ENCODE measurements at places on chromosomes 7 and 10. TPM values are rescaled to one million over a fixed set of nuclear protein-coding genes. Genes with fewer than 3 reads are reported as not detected.
A peak's percentile ranks its signal among the peaks of the same experiment; 100 is the strongest.

Gene TMEM178B
- polyA plus RNA-seq = 1.1 TPM

GRCh38 chr7:158044482-158044823, 543.2 kb downstream of the PTPRN2 start:
- no peak for DNase-seq

- DNase-seq = no peak
These were observed 134.9 kb upstream of the ZNF438 start for GRCh38 chr10:31166606-31167005.

Gene PLA2G12B
- not detected for polyA plus RNA-seq

Gene RNF32
- polyA plus RNA-seq = 1.8 TPM

GRCh38 chr7:144545330-144545729, 141.8 kb upstream of the NOBOX start:
- no peak for DNase-seq

GRCh38 chr10:22931948-22932347, 4.1 kb downstream of the ARMC3 start:
- no peak for DNase-seq

DNA sequence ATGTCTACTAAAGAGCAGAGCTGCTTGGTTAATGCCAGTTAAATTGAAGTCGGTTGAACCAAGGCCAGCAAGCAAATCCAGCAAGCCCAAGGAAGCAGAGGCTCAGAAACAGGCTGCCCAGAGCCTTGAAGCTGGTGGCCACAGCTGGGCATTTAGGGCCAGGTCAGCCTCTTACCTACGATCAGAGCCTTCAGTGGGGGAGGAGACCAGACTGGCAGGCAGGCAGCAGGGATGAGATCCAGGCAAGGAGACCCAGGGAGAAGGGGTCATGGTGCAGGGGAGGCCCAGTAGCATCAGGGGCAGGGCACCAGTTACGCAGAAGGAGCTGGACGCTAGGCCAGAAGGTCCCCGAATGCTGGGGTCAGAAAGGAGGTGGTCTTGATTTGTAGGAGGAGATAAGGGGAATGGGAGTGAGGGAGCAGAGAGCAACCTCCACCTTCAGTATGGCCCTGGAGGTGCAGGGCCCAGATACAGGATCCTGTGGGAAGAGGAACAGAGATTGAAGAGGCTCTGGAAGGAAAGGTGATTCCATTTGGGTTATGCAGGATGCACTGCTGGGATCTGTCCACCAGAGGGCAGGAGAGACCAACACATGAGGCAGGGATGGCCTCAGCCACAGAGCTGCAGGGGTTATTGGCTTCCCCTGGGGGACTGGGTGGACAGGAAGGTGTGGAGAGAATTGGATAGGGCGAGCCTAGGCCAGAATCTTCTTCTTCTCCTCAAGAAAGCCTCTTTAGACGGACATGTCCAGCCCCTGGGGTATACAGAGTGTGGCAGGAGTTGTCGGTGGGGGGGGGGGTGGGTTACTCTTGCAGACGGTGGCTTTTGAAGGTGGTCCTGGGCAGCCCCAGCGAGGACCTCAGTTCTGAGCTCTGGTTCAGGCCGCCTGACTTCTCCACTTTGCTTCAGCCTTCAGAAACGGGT, 132.6 kb upstream of the PODXL start:
- peak; percentile 94 for DNase-seq

DNA sequence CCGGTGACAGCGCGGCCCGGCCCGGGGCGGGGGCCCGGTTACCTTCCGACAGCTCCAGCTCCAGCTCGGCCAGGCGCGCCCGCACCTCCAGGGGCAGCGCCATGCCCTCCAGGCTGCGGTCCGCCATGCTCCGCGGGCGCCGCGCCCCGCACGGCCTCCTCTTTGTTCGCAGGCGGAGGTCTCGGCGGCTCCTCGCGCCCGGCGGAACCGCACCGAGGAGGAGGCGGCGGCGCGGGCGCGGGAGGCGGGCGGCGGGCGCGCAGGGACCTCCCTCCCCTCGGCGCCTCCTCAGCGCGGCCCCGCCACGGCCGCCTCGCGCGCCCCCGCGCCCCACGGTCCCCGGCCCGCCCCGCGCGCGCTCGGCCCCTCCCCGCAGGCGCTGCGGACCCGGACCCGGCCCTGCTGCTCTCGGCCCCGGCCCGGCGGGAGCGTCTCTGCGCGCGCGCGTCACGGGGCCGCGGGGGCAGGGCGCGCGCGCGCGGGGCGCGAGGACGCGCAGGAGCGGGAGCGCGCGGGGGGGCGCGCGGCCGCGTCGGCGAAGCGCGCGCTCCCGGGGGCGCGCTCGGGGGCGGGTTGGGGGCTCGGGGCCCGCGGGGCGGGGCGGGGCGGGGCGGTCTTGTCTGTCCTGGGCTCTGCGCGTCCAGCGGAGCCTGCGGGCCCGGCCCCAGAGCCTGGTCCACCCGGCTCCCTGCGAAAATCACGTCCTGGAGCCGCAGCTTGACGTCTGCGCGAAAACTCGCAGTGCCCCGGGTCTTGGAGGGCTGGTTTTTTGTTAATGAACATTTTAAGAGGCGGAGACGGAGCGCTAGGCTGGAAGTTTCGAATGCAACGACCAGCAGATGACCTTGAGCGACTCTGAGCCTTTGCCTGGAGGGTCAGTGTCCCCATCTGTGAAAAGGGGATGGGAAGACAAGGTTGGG, at the start of gene DIP2C:
DIP2C (minus strand) TSS at position 217 of the 920 bp plus-strand sequence; CDS start at position 127, 90 bp downstream.
- DNase-seq = peak; percentile 83

GRCh38 chr7:13878154-13878553, 111.3 kb downstream of the ETV1 start:
- no peak for DNase-seq

- DNase-seq = peak; percentile 31
These were observed 27.3 kb upstream of the MRC1 start for GRCh38 chr10:17781856-17782255.

DNA sequence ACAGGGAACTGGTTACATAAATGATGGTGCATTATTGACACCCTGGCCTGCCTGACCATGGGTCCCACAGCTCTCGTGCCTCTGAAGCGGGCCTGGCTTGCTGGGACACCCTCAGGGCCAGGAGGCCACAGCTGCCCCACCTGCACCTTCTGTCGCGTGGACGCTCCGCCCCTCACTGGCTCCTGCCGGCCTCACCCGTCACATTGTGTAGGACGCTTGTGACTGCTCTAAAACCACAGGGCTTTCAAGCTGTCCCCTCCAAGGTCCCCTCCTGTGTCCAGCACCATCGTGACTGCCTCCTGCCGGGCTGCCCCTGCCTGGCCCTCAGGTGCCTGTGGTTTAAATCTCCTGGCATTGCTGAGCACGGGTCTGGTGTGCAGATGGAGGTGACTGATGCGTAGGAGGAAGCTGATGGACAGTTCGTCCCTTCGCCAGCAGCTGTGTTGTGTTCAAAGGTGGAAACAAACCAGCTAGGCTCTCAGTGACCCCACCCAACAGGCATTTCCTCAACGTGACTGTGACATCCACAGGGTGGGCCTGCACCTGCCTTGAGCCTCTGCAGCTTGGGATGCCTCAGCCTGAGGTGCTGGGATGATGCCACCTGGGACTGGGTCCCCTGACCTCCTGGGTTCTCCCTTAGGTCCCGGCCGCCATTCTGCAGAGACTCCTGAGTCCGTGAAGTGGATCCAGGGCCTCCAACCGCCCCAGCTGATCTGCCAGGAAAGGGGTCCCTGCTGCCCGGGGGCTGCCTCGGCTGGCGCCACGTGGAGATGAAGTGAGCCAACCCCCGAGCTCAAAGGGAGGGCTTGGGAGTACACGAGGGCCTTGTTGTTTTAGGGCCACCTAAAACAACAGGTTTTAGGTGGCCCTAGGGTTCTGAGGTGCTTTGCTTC, 148.5 kb downstream of the WDR37 start:
- no peak for DNase-seq

GRCh38 chr10:101310529-101311184, 43.3 kb upstream of the BTRC start:
- no peak for DNase-seq

GRCh38 chr10:116444527-116445142, 17.0 kb downstream of the PNLIPRP3 start:
- peak; percentile 20 for DNase-seq

DNA sequence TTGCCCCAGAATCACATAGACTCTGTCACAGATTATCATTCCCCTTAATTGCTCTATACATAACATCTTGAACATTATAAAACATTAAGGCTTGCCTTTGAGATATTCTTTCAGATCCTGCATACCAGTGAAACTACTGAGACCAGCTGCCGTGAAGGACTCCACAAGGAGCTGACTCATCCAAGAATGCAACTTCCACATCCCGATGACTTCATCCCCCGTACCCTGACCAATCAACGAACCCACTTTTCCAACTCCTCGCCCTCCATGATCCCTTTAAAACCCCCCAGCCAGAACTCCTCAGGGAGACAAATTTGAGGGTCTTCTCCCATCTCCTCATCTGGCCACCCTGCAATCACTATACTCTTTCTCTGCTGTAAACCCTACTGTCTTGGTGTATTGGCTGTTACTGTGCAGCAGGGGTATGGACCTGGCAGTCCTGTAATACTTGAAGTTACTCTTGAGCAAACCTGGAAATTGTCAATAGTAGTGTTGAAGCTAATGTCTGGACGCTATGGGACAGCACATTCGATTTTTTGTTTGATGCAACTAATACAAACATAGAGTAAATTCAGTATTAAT, 49.8 kb downstream of the HTR5A start:
- no peak for DNase-seq

- DNase-seq = peak; percentile 57
These were observed 19.7 kb downstream of the AHR start for GRCh38 chr7:17318146-17318545.

GRCh38 chr10:75825661-75826060, 394.2 kb downstream of the LRMDA start:
- DNase-seq = no peak

DNA sequence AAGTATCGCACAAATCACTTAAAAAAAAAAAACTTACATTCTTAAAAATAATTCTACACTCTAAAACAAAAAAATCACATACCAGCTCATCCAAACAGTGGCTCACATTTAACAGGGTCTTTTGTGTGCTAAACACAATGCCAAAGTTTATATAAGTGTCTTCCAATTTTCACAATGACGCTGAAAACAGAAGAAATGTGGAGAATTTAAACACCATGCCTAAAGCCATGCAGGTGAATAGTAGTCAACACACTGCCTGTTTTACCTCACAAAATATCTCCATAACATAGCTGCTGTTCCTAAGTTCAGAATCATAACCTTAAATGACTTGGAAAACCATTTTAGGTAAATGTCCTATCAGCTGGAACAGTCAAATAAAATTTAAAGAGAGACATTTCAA, 55.0 kb downstream of the GRB10 start:
- no peak for DNase-seq

Gene CNPY1
- not detected for polyA plus RNA-seq

GRCh38 chr7:100493476-100494264, 9.9 kb downstream of the NYAP1 start:
- no peak for DNase-seq

Gene TRUB1
- 19.9 TPM for polyA plus RNA-seq

Gene KLF6
- 31.9 TPM for polyA plus RNA-seq

- no peak for DNase-seq
These were observed 35.5 kb downstream of the ARL4A start for GRCh38 chr7:12722636-12723605.

DNA sequence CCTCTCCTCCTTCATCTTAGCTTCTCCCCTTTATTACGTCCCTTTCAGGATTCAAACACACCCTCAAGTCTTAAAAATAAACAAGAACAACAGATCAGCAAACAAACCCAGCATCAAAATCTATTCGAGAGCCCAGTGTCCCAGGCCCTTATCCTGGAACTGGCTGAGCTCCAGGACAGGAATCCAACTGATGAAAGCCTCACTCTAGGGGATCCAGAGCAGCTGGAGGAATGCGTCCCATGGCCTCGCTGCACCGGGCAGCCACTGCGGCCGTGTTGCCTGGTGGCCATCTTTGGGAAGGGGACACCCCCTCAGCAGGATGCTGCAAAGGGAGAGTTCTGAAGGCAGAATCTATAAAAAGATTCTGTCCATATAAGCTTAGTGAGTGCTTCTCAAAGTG, 156.5 kb upstream of the BMPER start:
- DNase-seq = no peak

DNA sequence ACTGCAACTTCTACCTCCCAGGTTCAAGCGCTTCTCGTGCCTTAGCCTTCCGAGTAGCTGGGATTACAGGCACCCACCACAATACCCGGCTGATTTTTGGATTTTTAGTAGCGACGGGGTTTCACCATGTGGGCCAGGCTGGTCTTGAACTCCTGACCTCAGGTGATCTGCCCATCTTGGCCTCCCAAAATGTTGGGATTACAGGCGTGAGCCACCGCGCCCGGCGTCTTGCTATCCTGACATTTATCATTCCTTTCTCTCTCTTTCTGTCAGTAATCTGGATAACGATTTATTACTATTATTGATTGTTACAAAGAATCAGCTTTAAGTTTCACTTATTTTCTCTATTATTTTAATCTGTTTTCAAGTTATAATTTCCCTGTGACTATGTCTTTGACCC, 548.4 kb downstream of the CNTNAP2 start:
- no peak for DNase-seq
